Central memory CD4-positive, alpha-beta T cell (primary cell): ENCODE measurements at places on chromosomes 4 and X.
A peak's percentile ranks its signal among the peaks of the same experiment; 100 is the strongest.

GRCh38 chr4:138307319-138307718, 65.2 kb upstream of the SLC7A11 start:
- no peak for DNase-seq

GRCh38 chrX:24214568-24214967, 65.0 kb downstream of the ZFX start:
- DNase-seq = no peak

- no peak for DNase-seq
These were observed 12.1 kb upstream of the TCEAL2 start for GRCh38 chrX:102113367-102113766.

GRCh38 chr4:2044119-2044485, 15.0 kb upstream of the NAT8L start:
- no peak for DNase-seq

GRCh38 chr4:38752372-38752940, 30.3 kb downstream of the TLR10 start:
- no peak for DNase-seq

DNA sequence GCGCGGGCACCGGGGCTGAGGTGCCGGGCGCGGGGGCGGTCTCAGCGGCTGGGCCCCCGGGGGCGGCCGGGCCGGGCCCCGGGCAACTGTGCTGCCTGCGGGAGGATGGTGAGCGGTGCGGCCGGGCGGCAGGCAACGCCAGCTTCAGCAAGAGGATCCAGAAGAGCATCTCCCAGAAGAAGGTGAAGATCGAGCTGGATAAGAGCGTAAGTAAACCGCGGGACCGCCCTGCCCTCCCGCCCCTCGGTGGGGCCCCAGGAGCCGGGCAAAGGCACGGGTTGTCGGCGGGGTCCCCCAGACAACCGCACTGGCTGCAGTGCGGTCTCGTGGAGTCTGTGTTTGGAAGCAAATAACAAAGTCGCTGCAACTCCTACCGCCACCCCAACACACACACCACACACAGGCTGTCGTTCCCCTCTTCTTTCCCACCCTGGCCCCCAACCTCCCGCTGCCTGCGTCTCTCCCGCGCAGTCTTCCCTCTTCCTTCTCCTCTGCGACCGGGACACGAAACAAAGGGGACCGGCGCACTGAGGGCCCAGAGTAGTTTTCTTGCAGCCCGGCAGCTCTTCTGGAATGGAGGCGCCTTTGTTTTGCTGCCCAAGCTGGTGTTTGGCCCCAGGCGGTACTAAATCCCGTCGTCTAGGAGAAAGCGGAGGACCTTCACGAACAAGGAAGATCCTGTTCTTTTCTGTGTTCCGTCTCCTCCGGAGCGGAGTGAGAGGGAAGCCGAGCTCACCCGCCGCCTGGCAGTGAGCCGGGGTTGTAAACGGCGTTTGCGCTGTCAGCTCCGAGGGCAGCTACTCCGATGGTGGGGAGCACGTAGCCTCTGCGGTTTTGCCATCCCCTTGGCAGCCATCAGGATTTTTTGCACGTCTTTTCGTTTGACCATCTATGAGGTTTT, 788 bp downstream of the SAP30 start:
- DNase-seq = peak; percentile 50

DNA sequence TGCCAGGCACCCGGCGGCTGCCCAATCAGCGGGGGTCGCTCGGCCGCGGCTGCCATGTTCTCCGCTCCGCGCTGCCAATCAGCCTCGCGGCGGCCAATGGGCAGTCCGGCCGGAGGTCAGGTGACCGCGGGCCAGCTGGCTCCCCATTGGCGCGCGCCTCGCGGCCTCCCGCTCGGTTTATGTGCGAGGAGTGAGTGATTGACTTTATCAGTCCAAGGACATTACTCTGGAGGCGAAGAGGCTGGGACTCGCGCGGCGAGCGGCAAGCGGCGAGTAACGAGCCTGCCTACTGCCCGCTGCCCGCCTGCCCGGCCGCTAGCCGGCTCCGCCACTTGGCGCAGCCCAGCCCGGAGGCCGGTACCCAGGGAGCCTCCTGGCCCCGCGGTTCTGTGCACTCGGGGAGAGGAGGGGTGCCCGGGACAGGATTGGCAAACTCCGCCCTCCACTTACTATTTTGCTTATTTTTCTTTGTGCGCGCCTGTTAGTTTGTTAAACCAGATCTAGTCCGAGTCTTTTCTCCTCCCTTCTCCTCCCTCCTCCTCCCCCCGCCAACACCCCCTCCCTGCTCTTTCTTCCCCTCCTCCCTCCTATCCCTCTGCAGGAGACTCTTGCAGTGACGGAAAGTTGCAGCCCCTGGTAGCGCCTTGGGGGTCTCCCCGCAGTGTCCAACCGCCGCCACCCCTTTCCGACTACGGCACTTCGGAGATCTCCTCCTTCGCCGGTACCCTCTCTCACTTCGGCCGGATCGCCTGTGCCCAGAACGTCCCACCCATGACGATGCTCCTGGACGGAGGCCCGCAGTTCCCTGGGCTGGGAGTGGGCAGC, at the start of gene ZIC3:
ZIC3 (plus strand) TSS at position 207 of the 825 bp plus-strand sequence; CDS start at position 772, 565 bp downstream.
- DNase-seq = no peak

DNA sequence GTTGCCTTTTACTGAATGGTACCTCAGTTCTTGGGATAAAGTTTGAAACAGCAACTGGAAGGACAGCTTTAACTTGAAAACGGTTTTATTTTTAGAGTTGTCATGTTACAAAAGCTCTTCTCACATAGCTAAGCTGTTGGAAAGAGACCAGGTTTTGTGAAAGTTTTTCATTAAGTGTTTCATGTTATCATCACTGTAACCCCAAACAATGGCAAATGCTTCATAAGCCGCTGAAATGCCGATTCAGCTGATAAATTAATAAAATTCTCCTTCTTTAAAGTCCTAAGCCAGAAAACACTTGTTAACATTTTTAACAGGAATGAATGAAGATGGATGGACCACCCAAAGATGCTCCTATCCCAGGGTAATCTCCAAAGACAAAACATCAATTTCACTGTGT, 76.1 kb upstream of the IRF2 start:
- no peak for DNase-seq

- DNase-seq = no peak
These were observed 1024.0 kb upstream of the PCDH10 start for GRCh38 chr4:132125131-132125530.
